ENCODE measurements at places on chromosomes 7 and 10. TPM values are rescaled to one million over a fixed set of nuclear protein-coding genes. Genes with fewer than 3 reads are reported as not detected.
A peak's percentile ranks its signal among the peaks of the same experiment; 100 is the strongest.

DNA sequence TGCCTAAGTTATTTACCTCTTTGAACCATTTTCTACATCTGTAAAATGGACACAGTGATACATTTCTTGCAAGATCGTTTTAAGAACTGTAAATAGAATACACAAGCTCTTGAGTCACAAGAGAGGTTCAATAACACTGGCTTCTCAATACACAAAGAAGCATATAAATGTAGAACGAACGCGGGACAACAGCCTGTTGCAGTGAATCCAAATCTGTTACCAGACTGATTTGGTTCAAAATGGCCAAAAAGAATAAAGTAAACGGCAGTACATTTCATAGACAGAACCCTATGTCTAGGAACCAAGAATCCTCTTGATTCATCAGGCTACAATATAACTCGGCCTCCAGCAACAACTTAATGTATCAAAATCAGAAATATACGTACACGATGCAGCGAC lies 701 bp downstream of the MTPAP start:
- H3K4me1 ChIP-seq, result peaks cover 7% of the 10 kb centered on the region
- no peak for DNase-seq
- peak overlapping the region; percentile 33 for H3K27ac ChIP-seq

DNA sequence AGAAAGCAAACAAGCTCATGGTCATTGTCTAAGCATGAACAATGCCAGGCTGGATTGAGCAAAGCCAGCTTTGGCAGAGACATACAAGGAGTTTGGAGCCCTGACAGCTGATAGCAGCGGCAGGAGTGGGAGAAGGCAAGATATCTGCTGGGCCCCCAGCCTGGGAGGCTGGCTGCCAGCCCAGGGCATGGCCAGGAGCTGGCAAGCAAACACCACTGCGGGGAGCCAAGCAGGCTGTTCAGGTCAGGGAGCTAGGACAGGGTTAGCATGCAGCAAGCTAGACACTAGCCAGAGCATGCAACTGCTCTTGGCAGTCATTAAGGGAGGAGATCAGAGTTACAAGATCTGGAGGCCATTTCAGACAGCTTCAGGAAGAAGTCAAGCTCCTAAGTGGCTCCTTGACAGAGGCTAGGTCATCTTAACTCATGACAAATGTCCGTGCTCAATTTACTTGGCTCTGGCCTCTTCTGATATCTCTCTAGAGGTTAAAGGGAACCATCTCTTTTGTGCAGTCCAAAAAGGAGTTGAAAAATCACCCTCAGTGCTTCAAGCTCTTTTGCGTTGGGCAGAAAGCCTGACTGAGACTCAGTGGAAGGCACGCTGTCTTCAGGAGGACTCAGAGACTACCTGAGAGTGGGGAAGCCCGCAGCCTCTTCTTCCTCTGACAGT lies 436.8 kb upstream of the C7orf33 start:
- no peaks in the 10 kb centered on the region for H3K27me3 ChIP-seq
- no peak overlapping the region for H3K4me3 ChIP-seq
- DNase-seq, result peak; percentile 84
- peak overlapping the region; percentile 59 for H3K27ac ChIP-seq
- no peaks in the 10 kb centered on the region for H3K36me3 ChIP-seq

- peaks cover 2% of the 10 kb centered on the region for H3K4me1 ChIP-seq
- H3K36me3 ChIP-seq, result no peaks in the 10 kb centered on the region
- no peak overlapping the region for H3K27ac ChIP-seq
- no peak overlapping the region for H3K4me3 ChIP-seq
- no peak for DNase-seq
Measured at GRCh38 chr10:30554440-30554825, 75.1 kb downstream of the LYZL2 start.

- H3K27ac ChIP-seq, result no peak within 1 kb of the TSS
- H3K4me3 ChIP-seq, result peak within 1 kb of the TSS; percentile 34
- H3K36me3 ChIP-seq, result no peaks in the 10 kb centered on the region
- DNase-seq, result no peak
- H3K4me1 ChIP-seq, result peaks cover 1% of the 10 kb centered on the region
- no peaks in the 10 kb centered on the region for H3K27me3 ChIP-seq
Measured at GRCh38 chr7:27143023-27143949, at the start of gene HOXA5. Gene HOXA5, minus strand, starts transcription at chr7:27143681. Its CDS starts 74 bp downstream, at chr7:27143607.

GRCh38 chr7:23205577-23205908 lies 23.7 kb downstream of the NUP42 start:
- H3K4me1 ChIP-seq, result no peaks in the 10 kb centered on the region
- no peaks in the 10 kb centered on the region for H3K36me3 ChIP-seq
- no peaks in the 10 kb centered on the region for H3K27me3 ChIP-seq
- DNase-seq, result no peak

The PITX3 gene
- not detected for polyA plus RNA-seq
